Central memory CD8-positive, alpha-beta T cell (primary cell): ENCODE measurements at places on chromosomes 2 and 18.

- DNase-seq, result no peak
- no peaks in the 10 kb centered on the region for H3K36me3 ChIP-seq
- H3K27me3 ChIP-seq, result no peaks in the 10 kb centered on the region
- no peaks in the 10 kb centered on the region for H3K4me1 ChIP-seq
- no peak overlapping the region for H3K4me3 ChIP-seq
Measured at GRCh38 chr18:48728204-48728833, 189.5 kb downstream of the CTIF start.

- H3K4me3 ChIP-seq, result no peak overlapping the region
- no peak for DNase-seq
Measured at GRCh38 chr2:28713577-28714298, 37.9 kb upstream of the PPP1CB start.

DNA sequence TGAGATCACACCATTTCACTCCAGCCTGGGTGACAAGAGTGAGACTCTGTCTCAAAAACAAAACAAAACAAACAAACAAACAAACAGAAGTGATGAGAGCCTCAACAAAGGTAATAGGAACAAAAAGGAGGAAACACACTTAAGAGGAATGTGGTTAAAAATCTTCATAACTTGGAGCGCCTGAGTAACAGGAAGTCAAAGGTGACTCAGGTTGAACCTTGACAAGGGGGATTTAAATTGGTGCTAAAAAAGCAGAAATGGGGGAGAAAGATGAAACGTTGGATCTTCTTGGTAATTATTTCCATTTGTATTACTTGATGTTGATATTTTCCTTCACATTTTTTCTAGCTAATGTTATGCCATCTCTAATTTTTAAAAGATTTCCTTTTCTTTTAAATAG, 318.5 kb upstream of the TCF4 start:
- no peaks in the 10 kb centered on the region for H3K36me3 ChIP-seq
- H3K27me3 ChIP-seq, result no peaks in the 10 kb centered on the region
- H3K4me3 ChIP-seq, result no peak overlapping the region
- no peak for DNase-seq

DNA sequence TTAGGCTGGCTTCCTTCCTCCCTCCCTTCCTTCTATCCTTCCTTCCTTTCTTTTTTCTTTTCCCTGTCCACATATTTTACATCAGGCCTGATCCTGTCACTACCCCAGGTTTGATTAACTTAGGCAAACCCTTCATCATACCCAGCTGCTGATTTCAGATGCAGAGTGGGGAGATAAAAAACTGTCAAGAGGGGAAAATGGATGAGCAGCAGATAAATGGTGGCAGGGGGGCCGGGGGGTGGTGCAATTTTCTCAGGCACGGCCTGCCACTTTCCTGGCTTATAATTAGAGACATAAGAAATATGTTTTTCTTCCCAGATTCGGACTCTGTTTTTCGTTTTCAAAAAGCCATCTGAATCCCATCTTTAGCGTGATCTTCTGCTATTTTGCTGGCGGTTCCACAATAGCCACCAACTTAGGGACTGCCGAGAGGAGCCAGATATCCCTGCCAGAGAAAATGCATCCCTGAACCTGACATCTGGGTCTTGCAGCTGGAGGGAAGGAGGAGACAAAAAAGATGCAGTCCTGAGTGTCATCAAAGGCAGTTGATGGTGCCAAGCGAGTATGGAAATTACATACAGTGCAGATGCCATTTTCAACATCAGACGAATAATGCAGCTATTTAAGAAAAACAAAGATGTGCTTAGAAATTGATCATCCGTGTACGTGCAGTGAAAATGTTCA, 49.9 kb downstream of the CXCR4 start:
- no peak for DNase-seq
- no peaks in the 10 kb centered on the region for H3K27me3 ChIP-seq

DNA sequence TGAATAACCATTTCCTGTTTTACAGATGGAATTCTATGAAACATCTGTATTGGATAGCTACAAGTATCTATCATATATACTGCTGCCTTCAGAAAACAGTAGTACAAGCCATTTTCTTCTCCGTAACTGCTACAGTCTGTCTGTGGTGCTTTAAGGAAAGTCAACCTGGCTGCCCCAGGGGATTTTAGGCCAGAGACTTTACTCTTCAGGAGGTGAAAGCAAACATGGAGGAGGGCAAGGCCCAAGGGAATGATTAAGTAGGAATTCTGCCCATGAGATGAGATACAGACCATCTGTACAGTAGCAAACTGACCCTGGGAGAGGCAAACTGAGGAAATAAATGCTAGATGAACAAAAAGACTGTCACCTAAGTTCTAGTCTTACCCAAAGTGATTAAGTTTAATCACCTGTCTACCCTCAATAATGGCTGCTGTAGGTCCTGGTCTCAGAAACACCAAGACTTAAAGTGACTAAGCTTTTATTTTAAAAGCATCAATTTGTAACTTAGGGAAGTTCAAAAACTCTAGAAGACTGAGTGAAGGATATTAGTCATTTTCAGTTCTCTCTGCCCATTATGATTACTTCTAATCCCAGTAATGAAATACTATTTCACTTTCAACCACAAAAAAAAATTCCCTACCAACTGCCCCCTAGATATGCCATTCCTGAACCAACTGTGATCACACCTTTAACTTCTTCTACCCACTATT, 14.8 kb downstream of the MBD2 start:
- H3K27ac ChIP-seq, result peak overlapping the region; percentile 79
- no peak for DNase-seq
- H3K27me3 ChIP-seq, result no peaks in the 10 kb centered on the region

DNA sequence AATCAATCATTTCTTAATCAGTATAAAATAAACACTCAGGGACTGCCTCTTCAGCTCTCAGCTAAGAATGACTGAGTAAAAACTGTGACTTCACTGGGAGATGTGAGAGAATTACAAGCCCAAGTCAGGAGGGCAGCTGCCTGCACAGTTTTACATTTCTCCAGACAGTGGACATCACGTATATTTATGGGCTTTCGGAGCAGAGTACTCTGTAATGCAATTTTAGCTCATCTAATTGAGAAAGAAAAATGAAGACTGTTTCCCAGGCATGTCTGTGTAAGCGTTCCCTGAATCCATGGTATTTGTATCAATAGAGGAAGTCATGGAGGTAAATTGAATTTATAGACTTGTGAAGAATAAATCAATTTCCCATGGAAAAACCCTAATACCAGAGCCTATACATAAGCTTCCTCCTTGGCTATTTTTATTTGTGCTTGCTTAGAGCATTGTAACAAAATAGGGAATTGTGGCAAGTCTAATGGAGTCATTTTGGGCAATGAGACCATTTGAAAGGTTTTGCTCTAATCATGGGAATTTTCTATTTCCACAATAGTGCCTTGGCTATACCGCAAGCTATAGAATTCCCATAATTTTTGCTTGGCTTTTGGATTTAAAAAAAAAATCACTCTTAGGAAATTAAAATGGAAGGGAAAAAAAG, 87.2 kb downstream of the SLC5A7 start:
- H3K27ac ChIP-seq, result no peak overlapping the region
- H3K27me3 ChIP-seq, result no peaks in the 10 kb centered on the region
- no peak overlapping the region for H3K4me3 ChIP-seq
- H3K36me3 ChIP-seq, result no peaks in the 10 kb centered on the region
- no peak for DNase-seq

DNA sequence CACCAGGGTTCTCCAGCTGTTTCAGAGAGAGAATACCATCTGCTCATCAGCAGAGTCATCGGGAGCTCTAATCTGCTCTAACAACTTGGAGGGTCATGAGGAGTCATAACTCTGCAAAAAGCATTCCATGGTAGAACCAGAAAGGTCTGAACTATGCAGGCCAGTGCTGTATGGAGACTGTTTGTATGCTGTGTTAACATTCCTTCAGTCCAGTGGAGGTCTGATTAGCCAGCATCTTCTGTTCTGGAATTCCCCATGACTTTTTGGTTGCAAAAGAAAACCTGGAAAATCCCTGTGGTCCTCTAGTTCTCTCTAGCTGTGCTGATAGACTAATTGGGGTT, 9.4 kb upstream of the ITGB6 start:
- H3K4me3 ChIP-seq, result no peak overlapping the region
- H3K4me1 ChIP-seq, result peaks cover 12% of the 10 kb centered on the region
- H3K27ac ChIP-seq, result no peak overlapping the region
- peaks cover 2% of the 10 kb centered on the region for H3K36me3 ChIP-seq
